ENCODE measurements at places on chromosomes 3 and 15.

DNA sequence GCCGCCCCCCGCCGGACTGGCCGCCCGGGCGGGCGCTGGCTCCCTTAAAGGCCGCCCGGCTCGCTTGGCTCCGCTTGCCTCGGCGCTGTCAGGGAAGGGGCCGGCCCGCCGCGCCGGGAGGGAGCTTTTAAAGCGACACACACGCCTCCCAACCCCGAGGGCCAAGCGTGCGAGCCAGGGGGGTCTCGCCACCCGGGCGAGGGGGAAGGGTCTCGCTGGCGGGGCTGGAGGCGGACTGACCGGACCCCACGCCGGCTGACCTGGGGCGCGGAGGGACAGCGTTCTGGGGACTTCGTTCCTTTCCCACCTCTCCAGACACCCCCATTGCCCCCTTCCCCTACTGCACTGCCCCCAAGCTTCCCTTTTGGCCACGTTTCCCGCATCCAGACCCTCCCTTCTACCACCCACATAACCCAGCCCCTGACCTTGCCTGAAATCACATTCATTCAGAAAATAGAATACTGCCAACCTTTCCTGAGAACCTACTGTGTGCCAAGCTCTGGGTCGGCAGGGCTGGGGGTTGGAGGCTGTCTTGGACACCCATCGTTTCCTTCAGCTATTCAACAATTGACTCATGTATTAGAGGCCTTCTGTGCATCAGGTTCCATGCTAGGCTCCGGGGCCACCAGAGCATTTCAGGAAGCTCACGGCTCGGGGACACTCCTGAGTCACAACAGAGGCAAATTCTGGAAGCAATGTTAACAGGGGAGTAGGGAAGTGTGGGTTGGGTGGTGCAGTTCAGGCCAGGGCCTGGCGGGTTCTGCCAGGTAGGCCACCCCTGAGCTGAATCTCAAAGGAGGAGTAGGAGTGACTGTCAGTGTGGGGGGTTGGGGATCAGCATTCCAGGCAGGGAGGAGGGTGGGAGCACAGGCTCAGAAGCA lies at the start of gene INSYN1:
Gene INSYN1, minus strand, starts transcription at position 102 of the 881 bp plus-strand sequence. CDS start 2,221 bp downstream, outside the sequence.
- DNase-seq: no peak

GRCh38 chr15:91564631-91565030 lies 288.9 kb upstream of the SLCO3A1 start:
- no peak for DNase-seq

DNA sequence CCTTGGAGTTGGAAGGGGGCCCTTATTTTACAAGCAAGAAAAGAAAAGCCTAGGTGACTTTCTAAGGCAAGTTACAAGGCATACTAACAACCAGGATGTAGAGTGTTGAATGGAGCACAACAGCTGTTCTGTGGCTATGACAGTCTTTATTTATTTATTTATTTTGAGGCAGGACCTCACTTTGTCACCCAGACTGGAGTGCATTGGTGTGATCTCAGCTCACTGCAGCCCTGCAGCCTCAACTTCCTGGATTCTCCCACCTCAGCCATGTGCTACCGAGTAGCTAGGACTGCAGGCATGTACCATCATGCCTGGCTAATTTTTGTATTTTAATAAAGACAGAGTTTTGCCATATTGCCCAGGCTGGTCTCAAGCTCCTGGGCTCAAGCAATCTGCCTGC lies 973.4 kb downstream of the ROBO1 start:
- DNase-seq: no peak

DNA sequence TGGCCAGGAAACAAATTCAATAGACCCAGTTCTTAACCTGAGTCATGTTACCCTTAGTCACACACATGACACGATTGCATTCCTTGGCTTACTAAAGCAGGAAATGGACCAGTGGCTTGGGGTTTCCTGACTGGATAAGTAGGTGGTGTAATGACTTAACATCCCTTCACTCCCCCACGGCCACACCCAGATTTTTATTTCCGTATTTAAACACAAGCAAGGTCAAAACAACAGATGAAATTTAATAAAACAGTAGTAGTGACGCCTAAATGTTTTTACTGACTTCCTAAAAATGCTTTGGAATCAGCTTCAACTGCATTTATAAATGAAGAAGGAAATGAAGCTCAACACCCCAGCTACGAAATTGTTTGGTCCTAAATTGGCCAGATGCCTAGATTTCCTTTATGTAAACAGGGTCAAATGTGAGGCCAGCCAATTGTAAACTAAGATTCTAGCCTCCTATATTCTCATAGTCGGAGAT lies 324.3 kb downstream of the CHST2 start:
- DNase-seq: no peak

- DNase-seq: no peak
These were observed 41.2 kb downstream of the CDCP1 start for GRCh38 chr3:45104715-45105711.

DNA sequence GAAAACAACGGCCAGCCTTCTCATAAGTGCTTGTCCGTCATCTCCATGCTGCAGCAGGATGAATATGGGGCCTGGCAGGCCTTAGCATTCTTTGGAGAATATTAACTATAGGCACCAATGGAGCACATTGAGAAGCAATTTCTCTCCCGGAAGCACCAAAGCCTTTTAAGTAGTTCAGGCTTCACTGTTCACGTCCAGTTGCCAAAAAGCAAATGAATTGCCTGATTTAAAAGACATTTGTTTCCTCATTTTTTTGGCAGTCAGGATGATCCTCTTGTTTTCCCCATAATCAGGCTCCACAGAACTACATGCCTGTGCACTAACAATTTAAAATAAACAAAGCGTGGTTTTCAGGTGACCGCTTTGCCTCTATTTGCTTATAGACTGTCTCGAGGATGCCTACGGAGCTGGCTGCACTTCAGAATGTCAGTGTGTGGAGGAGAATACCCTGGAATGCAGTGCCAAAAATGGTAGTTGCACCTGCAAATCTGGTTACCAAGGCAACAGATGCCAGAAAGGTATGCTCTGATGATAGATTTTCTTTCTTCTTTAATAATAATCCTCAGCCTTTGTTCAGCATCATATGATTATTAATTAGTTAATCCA lies 725.2 kb upstream of the GOLIM4 start:
- DNase-seq: no peak

DNA sequence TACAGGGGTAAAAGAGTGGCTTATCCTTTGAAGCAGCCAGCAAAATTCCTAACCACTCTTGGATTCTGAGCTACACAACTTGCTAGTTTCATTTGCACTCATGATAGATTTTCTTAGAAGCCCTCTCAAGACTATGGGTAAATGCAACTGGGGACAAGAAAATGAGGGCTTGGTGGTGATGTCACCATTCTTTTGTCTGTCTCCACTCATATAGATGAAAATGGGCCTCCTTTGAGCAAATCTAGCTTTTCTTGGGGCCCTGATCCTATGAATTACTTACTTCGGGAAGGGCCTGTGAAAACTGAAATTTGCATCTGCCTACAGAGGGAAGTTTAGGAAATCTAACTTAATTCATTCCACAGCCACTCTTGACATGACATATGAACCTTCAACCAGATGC lies 486.3 kb downstream of the MAGI1 start:
- DNase-seq: no peak

GRCh38 chr3:4950351-4950784 lies 28.9 kb upstream of the BHLHE40 start:
- DNase-seq: no peak

DNA sequence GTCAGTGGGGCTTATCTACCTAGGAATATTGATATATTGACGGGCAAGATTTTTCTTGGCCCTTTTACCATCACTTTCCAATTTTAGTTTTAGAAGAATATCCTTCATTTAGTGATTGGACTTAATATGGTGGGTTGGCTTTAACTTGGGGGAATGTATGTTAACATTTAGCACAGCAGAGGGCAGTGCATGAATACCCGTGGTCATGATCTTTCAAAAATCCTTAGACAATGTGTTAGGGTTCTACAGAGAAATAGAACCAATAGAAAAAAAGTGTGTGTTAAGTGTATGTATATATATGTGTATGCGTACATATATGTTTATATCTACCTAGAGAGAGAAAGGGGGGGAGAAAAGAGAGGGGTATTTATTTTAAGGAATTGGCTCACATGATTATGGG lies 36.9 kb downstream of the GPR171 start:
- DNase-seq: no peak

- no peak for DNase-seq
These were observed 26.5 kb downstream of the SPG11 start for GRCh38 chr15:44636976-44637375.

DNA sequence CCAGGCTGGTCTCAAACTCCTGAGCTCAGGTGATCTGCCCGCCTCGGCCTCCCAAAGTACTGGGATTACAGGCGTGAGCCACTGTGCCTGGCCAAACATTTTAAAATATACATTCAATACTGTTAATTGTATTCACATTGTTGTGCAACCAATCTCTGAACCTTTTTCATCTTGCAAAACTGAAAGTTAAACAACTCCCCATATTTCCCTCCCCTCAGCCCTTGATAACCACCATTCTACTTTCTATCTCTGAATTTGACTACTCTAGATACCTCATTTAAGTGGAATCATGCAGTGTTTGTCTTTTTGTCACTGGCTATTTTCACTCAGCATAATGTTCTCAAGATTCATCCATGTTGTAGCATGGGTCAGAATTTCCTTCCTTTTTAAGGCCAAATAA lies 30.0 kb downstream of the HMCES start:
- DNase-seq: no peak

GRCh38 chr3:165459924-165460835 lies 264.0 kb upstream of the SLITRK3 start:
- no peak for DNase-seq

DNA sequence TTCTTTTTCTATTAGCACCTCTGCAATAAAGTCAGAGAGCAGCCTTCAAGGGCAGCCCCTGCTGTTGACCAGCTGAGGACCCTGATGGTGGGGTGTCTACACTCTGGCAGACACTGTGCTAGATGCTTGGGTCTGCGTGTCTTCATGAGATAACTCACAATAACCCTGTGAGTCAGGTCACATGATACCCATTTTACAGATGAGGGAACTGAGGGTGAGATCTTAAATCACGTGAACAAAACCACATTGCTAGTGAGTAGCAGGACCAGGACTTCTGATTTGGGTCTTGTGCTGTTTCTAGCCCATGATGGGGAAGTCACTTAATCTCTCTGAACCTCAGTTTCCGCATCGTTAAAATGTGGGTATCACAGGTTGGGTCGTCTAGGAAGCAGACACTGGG lies 118.5 kb upstream of the LIPC start:
- no peak for DNase-seq

DNA sequence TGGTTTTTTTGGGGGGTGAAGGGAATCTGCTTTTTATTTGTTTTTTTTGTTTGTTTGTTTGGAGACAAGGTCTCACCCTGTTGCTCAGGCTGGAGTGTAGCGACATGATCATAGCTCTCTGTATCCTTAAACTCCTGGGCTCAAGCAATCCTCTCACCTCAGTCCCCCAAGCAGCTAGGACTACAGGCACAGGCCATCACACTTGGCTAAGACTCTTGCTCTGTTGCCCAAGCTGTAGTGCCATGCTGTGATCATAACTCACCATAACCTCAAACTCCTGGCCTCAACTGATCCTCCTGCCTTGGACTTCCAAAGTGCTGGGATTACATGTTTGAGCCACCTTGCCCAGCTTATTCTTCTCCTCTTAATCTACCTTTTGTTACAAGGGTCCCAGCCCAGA lies 31.8 kb downstream of the GPR176 start:
- no peak for DNase-seq

DNA sequence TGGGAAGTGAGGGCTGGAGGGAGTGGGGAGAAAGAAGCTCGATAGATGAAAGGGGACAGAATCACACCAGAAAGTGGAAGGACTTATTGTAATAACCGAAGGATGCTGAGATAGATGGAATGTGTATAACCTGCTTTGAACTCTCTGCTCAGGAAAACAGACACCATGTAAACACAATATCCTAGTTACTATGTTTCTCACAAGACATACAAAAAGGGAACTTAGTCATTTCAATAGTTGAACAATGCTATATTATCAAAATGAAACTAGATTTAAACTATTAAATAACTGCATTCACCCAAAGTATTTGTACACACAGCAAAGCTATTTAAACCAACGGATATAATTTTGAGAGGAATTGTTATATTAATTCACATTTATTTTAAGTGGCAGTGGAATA lies 108.3 kb upstream of the GADL1 start:
- no peak for DNase-seq

- no peak for DNase-seq
These were observed 557.2 kb upstream of the TBL1XR1 start for GRCh38 chr3:177754508-177754921.

DNA sequence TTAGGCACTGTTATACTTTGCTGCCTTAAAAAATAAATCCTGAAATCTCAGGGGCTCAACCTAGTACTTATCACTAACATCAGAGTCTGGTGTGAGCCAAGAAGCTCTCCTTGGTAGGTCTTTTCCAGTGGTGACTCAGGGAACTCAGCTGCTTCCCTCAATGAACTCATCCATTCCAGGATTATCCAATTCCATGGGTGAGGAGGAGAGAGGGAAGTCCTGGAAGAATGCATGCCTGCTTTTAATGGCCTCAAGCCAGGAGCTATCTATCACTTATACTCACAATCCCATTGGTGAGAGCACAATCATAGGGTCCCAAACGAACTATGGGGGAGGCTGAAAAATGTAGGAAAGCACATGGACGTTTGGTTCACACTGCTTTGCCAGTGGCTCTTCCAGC lies 113.6 kb downstream of the POLR2M start:
- no peak for DNase-seq

- no peak for DNase-seq
These were observed 573.8 kb upstream of the LMCD1 start for GRCh38 chr3:7927864-7928263.

GRCh38 chr3:2544718-2545117 lies 446.1 kb downstream of the CNTN4 start:
- DNase-seq: no peak

DNA sequence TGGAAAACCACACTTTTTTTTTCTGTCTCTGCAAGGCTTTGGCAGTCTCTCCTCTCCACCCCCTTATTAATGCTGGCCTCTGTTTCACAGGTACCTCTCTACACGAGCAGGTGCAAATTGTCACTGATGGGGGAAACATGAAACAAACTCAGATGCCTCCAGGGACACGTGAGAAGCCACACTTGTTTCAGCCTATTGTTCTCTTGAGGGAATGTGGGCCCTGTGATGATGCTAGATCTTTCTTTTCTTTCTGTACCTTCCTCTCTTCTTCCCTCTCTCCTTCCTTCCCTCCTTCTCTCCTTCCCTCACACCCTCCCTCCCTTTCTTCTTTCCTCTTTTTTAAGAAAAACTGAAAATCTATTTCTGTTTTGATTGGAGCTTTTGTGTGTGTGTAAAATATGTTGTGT lies 5.7 kb upstream of the BLM start:
- no peak for DNase-seq

All from activated T-helper 9 cell treated with anti-CD3 and anti-CD28 coated beads, Interleukin-2, amount 50 U/mL, for 16 hours (primary cell).